ENCODE measurements at places on chromosomes 4 and X. TPM values are rescaled to one million over a fixed set of nuclear protein-coding genes. Genes with fewer than 3 reads are reported as not detected.

The NFKB1 gene
- total RNA-seq: 20.4 TPM

The SLC10A6 gene
- not detected for total RNA-seq

The CENPI gene
- 12.8 TPM for total RNA-seq

The RAI2 gene
- total RNA-seq: 0.13 TPM

The DUX4 gene
- not detected for total RNA-seq

The DKK2 gene
- total RNA-seq: not detected

The ZNF157 gene
- total RNA-seq: not detected

The LGI2 gene
- total RNA-seq: 0.07 TPM

The AMTN gene
- not detected for total RNA-seq

The TRMT10A gene
- 3.5 TPM for total RNA-seq

The ZNF630 gene
- total RNA-seq: 0.22 TPM

The INTU gene
- total RNA-seq: 1.5 TPM

The BBS12 gene
- total RNA-seq: 2.9 TPM

The CSN1S1 gene
- not detected for total RNA-seq

The ARAF gene
- 57.8 TPM for total RNA-seq
